ENCODE measurements at places on chromosomes 5 and 9.

DNA sequence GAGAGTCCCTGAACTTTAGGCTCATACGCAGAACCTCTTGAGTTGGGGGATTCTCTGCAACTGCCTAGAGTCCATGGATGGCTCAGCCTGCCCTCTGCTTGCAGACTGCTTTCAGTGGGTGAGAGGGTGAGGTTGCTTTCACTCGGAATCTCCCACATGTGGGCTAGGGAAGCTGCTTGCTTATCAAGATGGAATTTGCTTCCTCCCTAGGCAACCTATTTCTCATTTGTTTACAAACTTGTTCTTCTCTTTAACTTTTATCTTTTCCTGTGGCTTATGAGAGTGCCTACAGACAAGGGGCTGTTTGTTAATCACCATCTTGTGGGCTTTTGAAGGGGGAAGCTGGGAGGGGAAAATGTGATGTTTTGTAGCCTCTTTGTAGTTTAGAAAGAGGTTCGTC lies 10.0 kb downstream of the TLE4 start:
- DNase-seq, result no peak

DNA sequence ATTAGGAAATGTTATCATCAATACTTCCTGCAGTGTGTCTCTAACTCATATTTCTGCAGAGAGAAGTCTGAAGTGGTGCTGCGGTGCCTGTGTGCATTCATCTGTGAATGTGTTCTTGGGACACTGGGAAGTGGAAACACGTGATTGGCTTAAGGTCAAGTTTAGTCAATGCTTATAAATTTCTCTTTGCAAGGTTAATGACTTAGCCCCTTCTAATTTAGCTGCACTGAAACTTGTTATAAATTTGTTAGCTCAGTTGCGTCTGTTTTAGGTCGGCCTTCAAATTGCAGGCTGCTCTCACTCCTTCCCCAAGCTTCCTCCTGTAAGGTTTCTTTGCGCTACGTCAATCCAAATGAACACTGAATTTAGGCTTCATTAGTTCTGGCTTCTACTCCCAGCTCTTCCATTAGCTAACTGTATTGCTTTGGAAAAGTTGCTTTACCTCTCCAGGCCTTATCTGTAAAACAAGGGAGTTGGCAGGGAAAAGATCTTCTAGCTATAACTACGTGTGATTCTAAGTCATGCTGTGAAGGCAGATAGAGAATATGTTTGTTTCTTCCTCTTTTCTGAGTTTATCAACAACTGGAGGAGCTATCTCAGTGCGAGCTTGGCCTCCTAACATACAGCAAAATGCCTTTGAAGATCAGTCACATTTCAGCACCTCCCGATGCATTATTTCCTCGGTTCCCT lies 341.8 kb downstream of the NFIB start:
- DNase-seq, result no peak

GRCh38 chr9:83964973-83965349 lies 15.1 kb downstream of the HNRNPK start:
- no peak for DNase-seq

- DNase-seq, result no peak
Observed at GRCh38 chr5:93599399-93600120, 16.5 kb downstream of the NR2F1 start.

DNA sequence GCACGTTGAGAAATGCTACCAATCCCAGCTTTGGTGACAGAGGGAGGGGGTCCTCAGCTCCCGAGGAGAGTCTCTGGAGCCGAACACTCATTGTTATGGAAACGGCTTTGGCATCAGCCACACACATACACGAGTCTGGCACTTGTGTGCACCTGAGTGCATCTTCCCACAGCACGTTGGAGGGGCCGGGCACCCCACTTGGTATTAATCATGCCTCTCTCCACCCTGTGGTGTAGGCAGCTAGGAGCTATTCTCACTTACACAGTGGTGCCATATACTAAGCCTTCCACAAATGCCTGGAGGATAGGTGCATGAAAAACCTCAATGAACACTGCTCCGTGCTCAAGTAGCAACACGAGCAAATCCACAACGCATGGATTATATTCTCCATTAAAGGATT lies 133.9 kb upstream of the PANK3 start:
- DNase-seq, result no peak

DNA sequence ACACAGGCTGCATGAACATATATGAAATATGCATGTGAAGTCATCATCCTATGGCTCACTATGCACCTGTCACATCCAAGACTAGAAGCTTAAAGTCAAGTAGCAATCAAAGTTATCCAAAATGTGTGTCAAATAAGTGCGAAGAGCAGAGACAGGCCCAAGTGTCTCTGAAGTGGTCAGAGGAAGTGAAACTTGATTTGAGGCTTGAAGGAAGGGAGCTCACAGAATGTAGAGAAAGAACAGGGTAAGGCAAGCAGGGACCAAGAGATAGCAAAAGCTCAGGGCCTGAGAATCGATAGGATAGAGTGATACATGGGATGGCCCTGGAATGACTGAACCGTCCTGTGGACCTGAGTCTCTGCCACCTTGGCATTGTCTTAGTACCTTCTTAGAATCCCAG lies 274.3 kb upstream of the TRPC7 start:
- no peak for DNase-seq

GRCh38 chr5:5719292-5719691 lies 296.8 kb downstream of the ICE1 start:
- DNase-seq, result no peak

DNA sequence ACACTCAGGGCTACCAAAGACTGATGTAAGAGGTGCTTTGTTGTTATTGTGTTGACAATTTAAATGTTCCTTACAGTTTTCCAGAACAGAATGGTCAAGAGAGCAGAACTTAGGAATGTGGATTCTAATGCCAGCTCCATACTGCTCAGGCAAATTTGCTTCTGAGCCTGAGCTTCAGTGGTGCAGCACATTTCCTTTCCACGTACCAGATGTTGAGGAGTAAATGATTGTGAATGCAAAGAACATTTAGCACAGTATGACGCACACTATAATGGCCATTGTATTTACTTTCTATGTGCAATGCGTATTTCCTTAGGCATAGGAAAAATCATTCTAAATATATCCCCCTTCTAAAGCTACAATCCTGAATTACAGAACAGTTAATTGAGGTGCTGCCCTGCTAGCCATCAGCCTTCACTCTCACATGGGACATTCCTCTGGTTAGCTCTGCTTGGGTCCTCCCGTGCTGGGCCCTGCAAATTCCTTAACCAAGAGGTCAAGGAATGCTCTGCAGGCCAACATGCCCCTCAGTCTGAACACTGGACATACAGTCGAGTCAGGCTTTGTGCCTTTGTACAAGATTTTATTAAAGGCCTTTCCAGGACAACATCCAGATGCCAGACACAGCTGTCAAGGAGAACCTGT lies 21.1 kb upstream of the TMEM174 start:
- DNase-seq, result no peak

GRCh38 chr5:73318308-73318719 lies 130.3 kb downstream of the FOXD1 start:
- DNase-seq, result no peak

- DNase-seq, result no peak
Observed at GRCh38 chr5:145718956-145719355, 116.2 kb downstream of the PRELID2 start.

DNA sequence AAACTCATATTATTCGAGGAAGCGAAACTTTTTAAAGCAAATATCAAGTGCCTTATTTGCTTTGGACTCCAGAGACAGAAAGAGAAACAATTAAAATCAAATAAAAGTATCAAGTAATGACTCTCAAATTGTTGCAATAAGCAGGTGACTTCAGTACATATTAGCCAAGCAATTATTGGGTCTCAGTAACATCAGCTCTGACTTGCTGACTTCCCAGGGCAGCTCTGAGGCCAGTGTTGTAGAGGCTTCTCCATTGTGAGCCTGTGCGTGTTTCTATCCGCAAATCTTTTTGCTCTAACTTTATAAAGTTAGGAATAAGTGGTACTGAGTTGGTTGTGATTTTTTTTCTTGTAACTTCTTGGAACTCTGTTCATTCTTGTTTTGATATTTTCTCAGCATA lies 186.8 kb upstream of the PRLR start:
- no peak for DNase-seq

DNA sequence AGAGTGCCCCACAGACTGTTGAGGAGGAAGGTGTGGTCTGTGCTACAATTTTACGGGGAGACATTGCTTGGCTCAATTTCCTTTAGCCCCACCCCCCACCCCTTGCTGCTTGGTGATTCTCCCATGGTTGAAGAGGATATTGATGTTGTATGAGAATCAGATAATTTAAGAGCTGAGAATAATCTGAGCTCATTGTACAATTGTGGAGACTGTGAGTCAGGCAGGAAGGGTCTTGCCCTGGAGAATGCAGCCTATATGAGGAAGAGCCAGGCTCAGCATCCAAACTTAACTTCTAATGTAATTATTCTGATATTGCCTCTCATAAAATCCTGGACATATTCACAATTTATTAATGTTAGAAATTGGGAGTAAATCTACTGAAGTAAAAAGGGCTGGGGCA lies 26.1 kb upstream of the OR2S2 start:
- DNase-seq, result no peak

GRCh38 chr9:38406476-38407186 lies 14.1 kb downstream of the ALDH1B1 start:
- DNase-seq, result no peak

- no peak for DNase-seq
Observed at GRCh38 chr5:86997516-86997915, 270.2 kb upstream of the RASA1 start.

DNA sequence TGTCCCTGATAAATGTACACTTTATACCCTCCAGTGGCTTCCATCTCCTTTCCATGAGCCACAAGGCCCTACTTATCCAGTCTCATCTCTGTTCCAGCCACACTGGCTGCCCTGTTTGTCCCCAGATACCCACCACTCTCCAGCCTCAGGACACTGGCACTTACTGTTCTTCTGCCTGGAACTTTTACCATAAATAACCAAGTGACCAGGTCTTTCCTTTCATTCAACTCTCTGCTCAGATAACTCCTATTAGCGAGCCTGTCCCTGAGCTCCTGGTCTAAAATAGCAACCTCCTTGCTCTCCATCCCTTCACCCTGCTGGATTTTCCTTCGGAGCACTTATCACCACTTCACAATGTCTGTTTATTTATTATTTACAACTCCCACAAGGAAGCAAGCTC lies 16.6 kb upstream of the ENC1 start:
- DNase-seq, result no peak

DNA sequence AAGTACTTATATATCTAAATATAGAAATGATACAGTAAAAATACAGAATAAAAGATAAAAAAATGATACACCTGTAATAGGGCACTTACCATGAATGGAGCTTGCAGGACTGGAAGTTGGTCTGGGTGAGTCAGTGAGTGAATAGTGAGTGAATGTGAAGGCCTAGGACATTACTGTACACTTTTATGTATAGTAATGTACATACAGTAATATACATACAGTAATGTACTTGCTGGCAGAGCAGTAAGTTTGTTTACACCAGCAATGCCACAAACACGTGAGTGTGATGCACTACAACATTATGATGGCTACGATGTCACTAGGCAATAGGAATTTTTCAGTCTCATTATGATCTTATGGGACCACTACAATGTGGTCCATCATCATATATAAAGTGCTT lies 34.2 kb downstream of the SUSD1 start:
- DNase-seq, result no peak

DNA sequence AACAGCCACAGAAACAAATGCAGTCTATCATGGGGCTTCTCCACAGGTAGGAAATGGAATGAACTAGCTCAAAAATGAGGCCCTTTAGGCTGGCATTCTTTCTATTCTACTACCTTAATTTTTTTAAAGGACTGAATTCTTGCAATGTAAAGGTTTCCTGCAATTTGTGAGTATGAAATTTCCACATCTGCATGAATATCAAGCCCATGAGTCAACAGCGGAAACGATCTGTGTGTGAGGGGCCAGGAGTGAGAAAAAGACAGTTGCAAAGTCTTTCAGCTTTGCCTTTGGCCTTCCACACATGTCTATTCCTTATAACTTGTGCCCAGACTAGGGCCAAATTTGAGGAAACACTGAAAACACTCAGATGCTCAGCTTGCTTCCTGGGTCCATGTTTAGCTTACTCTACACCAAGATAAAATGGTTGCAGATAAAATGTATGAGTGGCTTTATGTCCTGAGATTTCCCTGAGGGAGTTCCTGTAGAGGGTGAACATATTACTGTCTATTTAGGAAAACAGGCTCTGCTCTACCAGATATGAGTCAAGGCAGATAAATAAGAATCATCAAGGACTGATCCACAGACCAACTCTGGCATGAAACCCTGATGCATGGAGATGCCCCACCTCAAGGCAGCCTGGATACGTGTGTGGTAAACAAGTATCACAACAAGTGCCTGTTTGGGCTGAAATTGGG lies 46.5 kb downstream of the RETREG1 start:
- no peak for DNase-seq

DNA sequence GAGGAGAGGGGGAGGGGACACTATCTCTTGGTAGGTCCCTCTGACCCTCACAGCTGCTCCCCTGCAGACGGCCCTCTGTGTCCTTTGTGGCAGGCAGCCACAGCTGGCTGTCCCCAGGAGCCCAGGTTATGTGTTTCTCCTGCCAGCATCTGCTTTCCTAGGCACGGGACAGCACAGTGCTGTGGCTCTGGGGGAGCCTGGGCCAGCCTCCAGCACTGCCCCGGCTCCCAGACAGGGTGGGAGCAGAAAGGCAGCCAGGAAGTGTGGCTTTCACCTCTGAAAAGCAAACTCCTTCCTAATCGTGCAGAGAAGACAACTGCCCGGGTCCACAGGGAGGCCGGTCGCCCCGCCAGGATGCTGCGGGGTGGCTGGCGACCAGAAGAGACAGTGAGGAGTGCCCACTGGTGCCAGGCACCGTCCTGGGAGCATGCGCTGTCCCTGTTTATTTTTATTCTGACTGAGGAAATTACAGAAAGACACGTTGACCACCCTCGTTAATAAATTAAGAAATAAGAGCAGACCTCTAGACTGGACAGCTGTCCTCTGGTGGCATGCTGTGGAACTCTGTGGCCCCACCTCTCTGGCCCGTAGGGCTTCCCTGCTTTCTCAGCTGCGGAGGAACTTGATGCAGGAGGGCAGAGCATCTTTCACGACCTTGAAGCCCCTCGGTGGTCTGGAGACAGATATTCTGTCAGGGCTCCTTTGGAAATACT lies 240.3 kb downstream of the FANCC start:
- no peak for DNase-seq

GRCh38 chr9:2992427-2992826 lies 148.5 kb upstream of the PUM3 start:
- DNase-seq, result no peak

DNA sequence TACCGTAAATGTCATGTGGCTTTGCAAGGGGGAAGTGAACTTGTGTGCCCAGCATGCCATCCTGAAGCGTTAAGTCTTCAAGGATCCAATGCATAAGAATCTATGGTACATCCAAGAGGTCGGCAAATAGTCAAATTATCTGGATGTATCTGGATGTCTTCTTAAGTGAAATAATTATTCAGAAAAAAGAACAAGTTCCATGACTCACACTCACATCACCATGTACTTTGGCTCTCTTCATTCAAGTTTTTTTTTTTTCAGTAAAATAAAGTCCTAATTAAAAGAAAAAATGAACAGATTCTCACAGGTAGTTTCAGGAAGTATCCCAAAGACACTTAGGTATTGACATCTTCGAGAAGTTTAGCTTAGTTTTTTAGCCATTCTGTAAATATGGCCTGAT lies 62.7 kb upstream of the MEGF10 start:
- DNase-seq, result no peak

GRCh38 chr5:125148706-125149105 lies 402.3 kb upstream of the ZNF608 start:
- no peak for DNase-seq
